ENCODE measurements at places on chromosomes 2 and 18.

DNA sequence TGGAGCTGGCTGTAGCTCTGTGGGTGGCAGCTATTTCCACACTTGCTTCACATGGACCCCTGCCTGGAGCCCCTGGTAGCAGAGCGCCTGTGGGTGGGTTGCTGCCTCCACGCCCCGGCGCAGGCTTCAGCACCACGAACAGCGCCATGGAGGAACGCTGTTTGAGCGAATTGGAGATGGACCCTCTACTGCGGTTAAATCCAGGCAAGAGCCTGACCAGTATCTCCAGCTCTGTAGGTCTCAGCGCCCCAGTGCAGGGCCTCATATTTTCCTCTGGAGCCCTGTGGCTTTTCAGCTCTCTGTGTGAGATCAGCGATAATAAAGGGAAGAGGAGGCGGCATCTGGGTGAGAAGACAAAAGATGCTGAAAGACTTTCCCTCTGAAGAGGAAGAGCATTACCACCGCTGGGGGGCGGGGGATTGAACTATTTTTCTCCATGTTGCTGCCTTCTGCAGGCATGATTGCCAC, 12.0 kb downstream of the ONECUT2 start:
- no peaks in the 10 kb centered on the region for H3K4me1 ChIP-seq
- no peaks in the 10 kb centered on the region for H3K27me3 ChIP-seq
- H3K36me3 ChIP-seq, result no peaks in the 10 kb centered on the region
- no peak overlapping the region for H3K27ac ChIP-seq
- no peak for DNase-seq

DNA sequence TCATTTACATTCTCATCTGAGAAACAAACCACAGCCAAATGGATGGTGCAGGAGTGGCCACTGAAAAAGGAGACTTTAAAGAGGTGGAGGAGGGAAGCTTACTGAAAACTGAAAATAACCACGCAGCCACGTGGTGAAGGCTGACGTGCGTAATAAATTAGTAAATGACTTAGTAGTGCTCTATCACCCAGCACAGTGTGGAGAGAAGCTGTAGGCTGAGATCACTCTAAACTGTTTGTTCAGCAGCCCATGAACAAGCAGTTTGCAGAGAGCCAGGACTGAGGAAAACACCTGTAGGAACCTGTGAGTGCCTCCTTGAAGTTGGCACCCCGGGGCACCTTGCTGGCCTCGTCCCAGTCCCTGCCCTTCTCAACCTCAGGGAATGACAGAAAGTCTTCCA, 193.0 kb downstream of the TXNL1 start:
- no peaks in the 10 kb centered on the region for H3K36me3 ChIP-seq
- no peak overlapping the region for H3K4me3 ChIP-seq
- H3K27ac ChIP-seq, result peak overlapping the region; percentile 60

DNA sequence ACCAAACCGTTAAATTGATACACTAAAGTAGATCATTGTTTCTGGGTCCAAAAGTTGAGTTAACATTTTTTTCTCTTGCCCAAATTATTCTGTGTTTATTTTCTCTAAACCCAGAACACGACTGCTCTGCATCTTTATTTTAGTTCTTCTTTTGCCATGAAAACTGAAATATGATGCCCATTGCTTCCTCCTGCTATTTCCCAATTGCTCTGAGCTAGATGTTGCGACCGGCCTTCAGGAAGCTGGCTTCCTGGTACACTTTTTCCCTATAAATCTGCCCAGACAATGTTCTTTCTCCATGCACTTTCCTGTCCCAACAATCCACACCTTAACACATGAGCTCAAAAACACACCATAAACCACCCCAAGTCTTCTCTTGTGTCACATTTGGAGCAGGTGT, 501.4 kb downstream of the FBXO15 start:
- no peak overlapping the region for H3K27ac ChIP-seq
- no peaks in the 10 kb centered on the region for H3K36me3 ChIP-seq
- no peaks in the 10 kb centered on the region for H3K27me3 ChIP-seq
- no peak for DNase-seq
- no peak overlapping the region for H3K4me3 ChIP-seq

GRCh38 chr2:183166210-183166609, 42.0 kb downstream of the NUP35 start:
- no peaks in the 10 kb centered on the region for H3K4me1 ChIP-seq
- no peak overlapping the region for H3K4me3 ChIP-seq
- H3K27ac ChIP-seq, result no peak overlapping the region

GRCh38 chr2:96238266-96238665, 27.5 kb downstream of the TMEM127 start:
- H3K36me3 ChIP-seq, result no peaks in the 10 kb centered on the region
- H3K27ac ChIP-seq, result no peak overlapping the region
- DNase-seq, result no peak
- no peaks in the 10 kb centered on the region for H3K4me1 ChIP-seq

GRCh38 chr2:169877398-169877797, 50.1 kb downstream of the UBR3 start:
- H3K27me3 ChIP-seq, result no peaks in the 10 kb centered on the region
- no peaks in the 10 kb centered on the region for H3K36me3 ChIP-seq
- H3K27ac ChIP-seq, result no peak overlapping the region

DNA sequence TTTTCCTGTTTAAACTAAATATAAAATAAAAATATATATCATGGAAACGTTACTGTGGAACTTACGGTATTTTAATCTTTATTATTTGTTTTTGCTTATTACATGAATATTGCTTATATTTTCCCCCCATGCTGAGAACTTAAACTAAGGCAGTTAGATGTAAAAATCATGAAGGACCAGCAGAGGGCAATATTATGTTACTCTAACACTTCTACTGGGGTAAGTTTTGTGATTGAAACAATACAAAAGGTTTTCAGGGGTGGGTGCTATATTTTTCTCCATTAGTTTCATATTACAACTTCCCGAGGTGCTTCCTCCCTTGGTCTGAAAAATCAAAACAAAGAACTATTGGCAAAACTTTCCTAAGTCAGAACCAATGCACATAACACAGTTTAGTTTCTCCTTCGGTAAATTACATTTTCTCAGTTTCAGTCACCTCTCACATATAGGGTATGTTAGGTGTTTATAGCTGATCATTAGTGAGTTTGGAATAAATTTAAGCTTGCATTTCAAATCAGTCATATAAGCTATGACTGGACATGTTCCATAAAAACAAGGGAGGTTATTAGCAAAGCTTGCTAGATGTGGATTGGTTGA, 54.8 kb downstream of the ZNF407 start:
- no peak for DNase-seq
- no peak overlapping the region for H3K4me3 ChIP-seq
- H3K36me3 ChIP-seq, result no peaks in the 10 kb centered on the region
- H3K27ac ChIP-seq, result no peak overlapping the region

DNA sequence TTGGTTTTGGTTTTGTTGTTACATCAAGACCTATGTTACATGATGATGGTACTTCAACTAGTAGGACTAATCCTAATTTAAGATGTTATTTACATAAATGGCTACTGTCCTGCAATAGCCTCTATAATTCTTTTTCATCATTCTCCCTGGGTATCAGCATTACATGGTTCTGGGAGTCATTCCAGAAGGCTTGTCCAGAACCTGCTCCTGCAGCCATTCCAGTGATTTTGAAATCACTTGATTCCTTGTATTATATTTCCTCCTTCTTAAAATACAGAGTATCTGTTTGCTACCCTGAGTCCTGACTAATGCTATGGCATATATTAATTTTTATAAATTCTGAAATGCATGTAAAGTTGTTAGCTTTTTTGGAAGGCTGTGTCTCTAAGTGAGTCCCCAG, 400.5 kb upstream of the MEIS1 start:
- no peaks in the 10 kb centered on the region for H3K36me3 ChIP-seq
- no peaks in the 10 kb centered on the region for H3K4me1 ChIP-seq
- H3K27ac ChIP-seq, result no peak overlapping the region
- DNase-seq, result no peak

DNA sequence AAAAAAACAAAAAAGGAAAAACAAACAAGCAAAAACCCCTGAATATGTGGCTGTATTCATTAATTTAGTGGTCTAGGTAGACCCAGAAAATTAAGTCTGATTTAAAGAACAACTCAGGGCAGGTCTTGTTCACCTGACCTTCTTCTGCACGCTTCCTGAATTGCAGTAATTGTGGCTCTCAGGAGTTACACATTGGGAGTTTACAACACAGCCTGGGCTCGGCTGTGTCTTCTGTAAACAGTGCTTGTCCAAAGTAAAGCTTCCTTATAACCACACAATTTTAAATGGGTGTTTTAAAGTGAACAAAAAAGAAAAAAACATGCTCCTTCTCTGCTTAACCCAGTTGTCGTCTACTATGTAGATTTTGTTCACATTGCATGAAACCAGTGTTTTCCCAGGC, 8.3 kb upstream of the MTIF2 start:
- H3K27me3 ChIP-seq, result no peaks in the 10 kb centered on the region
- no peaks in the 10 kb centered on the region for H3K4me1 ChIP-seq
- no peak for DNase-seq
- no peak overlapping the region for H3K27ac ChIP-seq
- H3K36me3 ChIP-seq, result no peaks in the 10 kb centered on the region

DNA sequence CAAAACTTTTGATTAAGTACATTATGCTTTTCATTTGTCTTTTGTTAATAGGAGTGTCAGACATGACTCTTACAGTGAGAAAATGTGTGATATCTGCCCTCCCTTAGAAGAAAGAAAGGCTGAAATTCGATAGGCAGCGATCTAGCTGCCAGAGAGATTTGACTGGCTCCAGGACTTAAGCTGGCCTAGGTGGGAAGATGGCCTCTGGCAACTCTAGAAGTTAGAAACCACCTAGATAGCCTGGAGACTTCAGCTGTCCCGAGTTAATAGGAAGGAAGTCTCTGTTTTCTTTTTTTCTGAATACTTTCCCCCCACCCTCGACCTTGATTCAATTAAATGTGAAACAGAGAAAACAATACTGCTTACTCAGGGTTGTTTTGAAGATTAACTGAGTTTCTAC, 1194.7 kb upstream of the CRIM1 start:
- DNase-seq, result no peak
- H3K36me3 ChIP-seq, result no peaks in the 10 kb centered on the region
- H3K27me3 ChIP-seq, result no peaks in the 10 kb centered on the region

GRCh38 chr18:62852851-62853250, 137.5 kb downstream of the PHLPP1 start:
- H3K27ac ChIP-seq, result no peak overlapping the region
- no peaks in the 10 kb centered on the region for H3K4me1 ChIP-seq
- H3K27me3 ChIP-seq, result no peaks in the 10 kb centered on the region
- DNase-seq, result no peak
- H3K4me3 ChIP-seq, result no peak overlapping the region

DNA sequence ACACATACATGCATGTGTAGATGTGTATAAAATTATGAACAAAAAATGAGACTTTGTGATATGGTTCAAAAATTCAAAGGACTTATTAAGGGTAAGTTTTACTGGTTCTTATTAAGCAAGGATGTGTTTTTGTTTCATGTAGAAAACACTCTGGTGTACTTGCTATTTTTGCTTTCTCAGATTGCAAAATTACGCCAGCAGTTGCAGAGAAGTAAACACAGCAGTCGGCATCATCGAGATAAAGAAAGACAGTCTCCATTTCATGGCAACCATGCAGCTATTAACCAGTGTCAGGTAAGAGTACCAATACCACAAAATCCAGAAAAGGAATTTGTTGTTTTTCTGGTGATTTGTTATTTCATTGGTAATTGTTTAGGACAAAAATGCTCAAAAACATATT, 91.3 kb downstream of the FAM117B start:
- H3K4me3 ChIP-seq, result no peak overlapping the region
- H3K27ac ChIP-seq, result no peak overlapping the region
- no peak for DNase-seq
- no peaks in the 10 kb centered on the region for H3K27me3 ChIP-seq
- no peaks in the 10 kb centered on the region for H3K36me3 ChIP-seq

DNA sequence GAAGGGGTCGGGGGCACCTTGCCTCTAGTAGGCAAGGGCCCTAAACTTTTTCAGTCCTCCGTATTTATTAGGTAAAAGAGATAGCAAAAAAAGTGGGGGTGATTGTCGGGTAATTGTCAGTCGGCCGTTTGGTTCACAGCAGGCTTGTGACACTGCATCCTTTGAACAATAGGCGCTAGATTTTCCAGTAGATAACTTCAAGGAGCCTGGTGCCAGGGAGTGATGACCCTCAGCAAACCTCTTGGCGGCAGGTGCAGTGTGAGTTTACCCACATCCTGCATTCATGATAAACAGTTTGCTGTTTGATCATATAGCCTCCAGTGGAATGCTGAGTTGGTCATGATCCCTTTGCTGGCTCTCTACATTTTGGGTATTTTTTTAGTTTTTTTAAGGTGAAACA, 22.9 kb downstream of the SERPINB8 start:
- no peak for DNase-seq
- H3K36me3 ChIP-seq, result no peaks in the 10 kb centered on the region
- no peak overlapping the region for H3K27ac ChIP-seq

GRCh38 chr2:233323851-233324250, 16.2 kb downstream of the SAG start:
- no peak overlapping the region for H3K27ac ChIP-seq
- H3K4me3 ChIP-seq, result no peak overlapping the region
- H3K36me3 ChIP-seq, result no peaks in the 10 kb centered on the region
- no peaks in the 10 kb centered on the region for H3K27me3 ChIP-seq
- H3K4me1 ChIP-seq, result no peaks in the 10 kb centered on the region
- DNase-seq, result no peak

DNA sequence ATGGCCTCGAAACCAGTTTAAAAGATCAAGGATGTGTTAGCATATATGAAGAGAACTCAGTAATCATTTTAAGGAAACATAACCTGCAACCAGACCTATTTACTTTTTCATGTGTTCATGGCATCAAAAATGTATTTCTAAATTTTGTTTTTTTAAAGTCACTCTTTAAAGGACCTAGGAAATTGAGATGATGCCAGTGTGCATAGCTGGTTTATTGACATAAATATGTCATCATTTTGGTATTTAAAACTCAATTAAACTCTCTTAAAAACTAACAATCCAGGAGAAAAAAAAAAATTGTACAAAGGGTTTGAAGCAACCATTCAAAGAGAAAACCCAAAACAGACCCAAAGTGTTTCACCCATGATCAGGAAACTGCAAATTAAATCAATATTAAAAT, 198.9 kb upstream of the RND3 start:
- no peak overlapping the region for H3K27ac ChIP-seq
- no peaks in the 10 kb centered on the region for H3K36me3 ChIP-seq
- H3K4me3 ChIP-seq, result no peak overlapping the region
- H3K27me3 ChIP-seq, result no peaks in the 10 kb centered on the region
- no peaks in the 10 kb centered on the region for H3K4me1 ChIP-seq

GRCh38 chr2:197464175-197464574, 10.8 kb downstream of the COQ10B start:
- H3K36me3 ChIP-seq, result no peaks in the 10 kb centered on the region
- H3K4me3 ChIP-seq, result no peak overlapping the region
- no peaks in the 10 kb centered on the region for H3K27me3 ChIP-seq
- no peak for DNase-seq
- H3K27ac ChIP-seq, result no peak overlapping the region
